ENCODE measurements at places on chromosomes 7 and 10.

DNA sequence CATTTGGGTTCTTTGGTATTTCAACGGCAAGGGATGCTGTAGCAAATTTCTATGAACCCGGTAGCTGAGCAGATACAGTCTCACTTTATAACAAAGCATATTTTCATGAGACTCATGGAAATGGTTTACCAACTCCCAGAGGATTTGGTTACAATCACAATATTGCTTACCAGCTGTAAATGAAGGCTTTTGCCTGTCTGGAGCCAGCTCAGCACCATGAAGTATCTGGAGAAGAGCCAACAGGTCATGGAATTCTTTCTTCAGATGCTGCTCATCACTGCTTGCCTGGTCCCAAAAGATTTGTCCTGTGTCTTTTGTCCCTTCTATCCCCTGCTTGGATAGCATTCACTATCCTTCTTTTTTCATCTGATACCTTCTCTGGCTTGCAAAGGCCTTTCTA lies 316.9 kb upstream of the PHYHIPL start:
- no peak for DNase-seq

DNA sequence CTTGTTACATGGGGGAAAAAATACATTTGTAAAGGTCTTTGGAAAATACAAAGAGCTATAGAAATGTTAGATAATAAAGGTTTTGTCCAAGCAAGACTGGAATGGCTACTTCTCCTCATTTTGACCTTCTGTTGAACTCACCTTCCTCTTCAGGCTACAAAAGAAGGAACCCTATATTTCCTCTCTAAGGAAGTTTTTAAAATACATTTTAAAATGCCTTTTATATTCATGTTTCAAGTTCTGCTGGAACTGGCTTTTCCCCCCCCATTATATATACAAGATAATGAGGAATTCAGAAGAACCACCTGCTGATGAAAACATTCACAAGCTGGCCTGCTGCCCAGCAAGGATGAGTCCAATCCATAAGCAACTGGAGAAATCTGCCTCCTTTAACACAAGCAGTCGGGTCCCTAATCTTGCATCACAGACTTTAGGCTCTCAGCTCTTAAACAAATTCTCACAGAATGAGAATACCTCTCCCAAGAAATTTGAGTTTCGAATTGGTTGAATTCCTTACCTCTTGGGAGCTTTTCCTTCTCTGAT lies 44.6 kb downstream of the MTERF1 start:
- no peak for DNase-seq

DNA sequence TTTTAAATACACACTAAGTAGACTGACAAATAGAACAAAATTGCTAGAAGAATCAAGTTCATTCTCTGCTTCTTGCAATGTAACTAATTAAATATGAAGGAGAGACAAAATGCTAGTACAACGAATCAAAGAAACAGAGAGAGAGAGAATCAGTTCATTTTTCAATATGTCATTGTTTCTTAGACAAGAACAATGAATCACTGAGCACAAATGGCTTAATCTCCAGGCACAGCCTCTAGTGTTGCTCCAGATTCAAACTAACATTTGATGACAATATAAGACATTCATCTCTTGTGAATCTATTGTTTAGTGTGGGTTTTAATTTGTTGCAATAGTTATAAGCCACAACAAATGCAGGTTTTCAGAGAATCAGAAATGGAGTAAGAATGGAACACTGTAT lies 357.4 kb upstream of the TMEM229A start:
- DNase-seq, result no peak

DNA sequence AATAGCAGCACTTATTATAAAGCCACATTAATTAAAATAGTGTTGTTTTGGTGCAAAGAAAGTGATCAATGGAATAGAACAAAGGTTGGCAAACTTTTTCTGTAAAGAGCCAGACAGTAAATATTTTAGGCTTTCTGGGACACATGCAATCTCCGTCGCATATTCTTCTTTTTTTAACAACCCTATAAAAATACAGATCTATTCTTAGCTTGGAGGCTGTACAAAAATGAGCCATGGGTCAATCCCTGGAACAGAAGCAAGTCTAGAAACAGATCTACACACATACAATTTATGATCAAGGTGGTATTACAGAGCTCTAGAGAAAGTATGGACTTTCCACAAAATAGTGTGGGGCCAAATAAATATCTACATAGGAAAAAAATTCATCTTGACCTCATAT lies 71.8 kb downstream of the ARHGAP21 start:
- DNase-seq, result no peak

DNA sequence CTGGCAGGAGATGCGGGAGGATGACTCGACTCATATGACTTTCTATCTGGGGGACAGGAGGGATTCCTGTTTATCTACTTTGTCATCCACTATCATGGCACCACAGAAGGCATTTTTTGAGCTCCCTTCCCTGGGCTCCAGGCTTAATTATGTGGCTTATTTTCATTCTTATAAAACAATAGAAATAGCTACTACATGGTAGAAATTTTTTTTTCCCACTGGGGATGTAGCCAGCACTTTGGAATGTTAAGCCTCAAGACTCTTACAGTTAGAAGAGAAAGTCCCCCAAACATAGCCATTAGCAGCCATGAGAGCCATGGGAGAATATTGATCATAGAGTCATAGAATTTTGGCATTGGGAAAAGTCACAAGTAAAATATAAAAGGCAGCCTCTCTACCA lies 14.6 kb upstream of the FAM180A start:
- DNase-seq, result no peak

GRCh38 chr10:23968301-23968700 lies 240.6 kb upstream of the KIAA1217 start:
- no peak for DNase-seq

- peak; percentile 5 for DNase-seq
Measured at GRCh38 chr10:95560278-95561176, 644 bp downstream of the SORBS1 start.

DNA sequence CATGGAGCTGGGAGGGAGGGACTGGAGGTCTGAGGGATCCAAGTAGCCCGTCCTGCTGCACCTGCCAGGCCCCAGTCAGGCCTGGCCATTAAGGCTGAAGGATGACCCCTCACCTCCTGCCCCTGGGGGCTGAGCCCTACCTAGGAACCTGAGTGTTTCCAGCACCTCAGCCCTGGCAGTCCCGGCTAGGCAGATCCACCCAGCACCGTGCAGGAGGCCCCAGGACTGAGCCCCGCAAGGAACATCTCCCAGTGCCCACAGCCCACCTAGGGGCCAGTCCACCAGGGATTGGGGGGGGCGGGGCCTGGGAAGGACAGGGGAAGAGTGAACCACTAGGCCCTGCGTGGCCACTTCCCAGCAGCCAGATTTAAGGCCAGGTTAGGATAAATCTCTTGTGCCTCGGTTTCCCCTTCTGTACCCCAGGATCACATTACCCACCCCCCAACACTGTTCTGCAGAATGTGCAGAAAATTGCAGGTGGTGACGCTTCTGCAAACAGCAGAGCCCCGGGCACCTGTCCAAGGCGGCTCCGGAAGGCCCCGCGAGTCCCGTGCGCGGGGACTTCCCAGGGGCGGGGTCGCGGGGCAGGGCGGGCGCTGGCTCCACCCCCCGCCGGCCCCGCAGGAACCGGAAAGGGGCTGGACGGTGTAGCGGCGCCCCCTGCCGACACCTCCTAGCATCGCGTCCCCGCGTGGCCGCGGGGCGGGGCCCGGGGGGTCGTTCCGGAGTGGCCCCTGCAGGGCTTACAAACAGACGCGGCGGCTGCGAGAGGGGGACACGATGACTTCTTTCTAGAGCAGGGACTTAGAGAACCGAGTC lies 55.9 kb downstream of the PWWP2B start:
- DNase-seq, result peak; percentile 90

GRCh38 chr7:28939367-28939766 lies 18.8 kb downstream of the TRIL start:
- DNase-seq, result no peak

- DNase-seq, result no peak
Measured at GRCh38 chr7:36262309-36263094, 109.4 kb downstream of the EEPD1 start.

- no peak for DNase-seq
Measured at GRCh38 chr10:69506834-69507713, 55.8 kb downstream of the TSPAN15 start.

DNA sequence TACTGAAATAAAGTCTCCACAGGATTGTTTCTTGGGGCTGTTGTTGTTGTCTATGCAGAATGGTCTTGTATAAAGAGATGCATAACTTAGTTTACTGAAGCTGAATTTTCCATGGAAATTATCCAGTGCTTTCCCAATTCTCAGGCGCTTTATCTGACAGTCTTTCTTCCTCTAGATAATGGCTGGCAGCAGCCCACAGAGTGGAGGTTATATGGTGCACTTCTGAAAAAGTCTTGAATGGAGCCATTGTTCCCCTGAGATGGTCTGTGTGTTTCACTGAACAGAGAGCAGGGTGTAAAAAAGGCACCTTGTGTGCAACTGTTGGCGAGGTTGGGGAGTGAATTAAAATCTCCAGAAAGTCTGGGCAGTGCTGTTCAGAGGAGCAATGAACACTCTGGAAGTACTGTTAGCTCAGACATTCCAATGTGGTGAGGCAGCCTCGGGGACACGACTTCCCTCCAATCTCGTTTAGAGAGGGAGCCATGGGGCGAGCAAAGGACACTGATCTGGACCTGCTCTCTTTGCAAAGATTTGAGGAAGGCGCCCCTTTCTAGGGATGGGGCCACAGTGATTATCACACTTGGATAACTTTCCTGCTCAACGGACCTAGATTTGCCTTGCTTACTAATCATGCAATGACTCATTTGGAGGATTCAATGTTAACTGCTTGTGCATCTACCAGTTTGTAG lies 2.0 kb upstream of the PLCE1 start:
- no peak for DNase-seq

- DNase-seq, result no peak
Measured at GRCh38 chr10:87591589-87591886, 68.1 kb upstream of the PAPSS2 start.

- DNase-seq, result no peak
Measured at GRCh38 chr10:75008952-75009351, 102.5 kb upstream of the SAMD8 start.

DNA sequence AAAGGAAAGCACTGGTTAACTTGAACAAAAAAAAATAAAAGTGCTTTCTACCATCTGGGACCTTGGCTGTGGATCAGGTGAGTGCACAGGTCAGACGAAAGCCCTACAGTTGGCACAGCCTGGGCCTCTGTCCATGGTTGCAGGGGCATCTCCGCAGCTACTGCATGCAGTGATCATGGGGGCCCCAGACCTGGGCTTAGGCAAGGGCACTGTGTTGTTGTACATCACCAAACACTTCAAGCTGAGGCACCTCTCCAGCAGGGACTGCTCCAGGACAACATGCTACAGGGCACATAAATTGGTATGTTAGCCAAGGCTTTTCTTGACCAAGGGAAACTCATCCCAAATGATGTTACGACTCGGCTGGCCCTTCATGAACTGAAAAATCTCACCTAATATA lies 23.5 kb downstream of the KLHL7 start:
- no peak for DNase-seq

DNA sequence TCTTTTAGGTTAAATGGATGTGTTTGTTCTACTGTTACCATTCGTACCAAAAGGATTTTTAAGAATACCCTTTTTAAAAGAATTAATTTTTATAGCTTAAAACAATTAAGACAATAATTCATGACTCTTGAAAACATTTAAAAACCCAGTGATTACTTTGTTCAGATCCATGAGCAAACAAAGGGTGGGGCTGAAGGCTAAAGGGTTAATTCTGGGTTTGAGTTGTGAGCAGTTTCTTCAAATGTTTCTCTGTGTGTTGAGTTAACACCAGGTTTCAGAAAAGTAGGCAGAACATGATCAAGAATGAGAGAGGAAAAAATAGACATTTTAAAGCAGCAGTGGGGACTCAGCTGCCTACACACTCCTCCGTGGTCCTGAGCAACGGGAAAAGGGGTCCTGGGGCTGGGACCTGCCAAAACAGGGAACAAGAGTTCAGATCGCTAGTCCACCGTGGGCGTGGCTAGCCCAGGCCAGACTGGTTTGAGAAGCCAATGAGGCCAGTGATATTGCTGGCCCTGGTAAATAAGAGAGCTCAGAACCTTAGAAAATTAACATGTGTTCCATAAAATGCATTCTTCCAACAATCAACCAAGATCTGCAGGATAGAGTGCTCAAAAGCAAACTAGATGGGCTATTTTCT lies 14.9 kb upstream of the EZH2 start:
- no peak for DNase-seq

- DNase-seq, result no peak
Measured at GRCh38 chr7:131443496-131443895, 112.9 kb downstream of the PODXL start.

DNA sequence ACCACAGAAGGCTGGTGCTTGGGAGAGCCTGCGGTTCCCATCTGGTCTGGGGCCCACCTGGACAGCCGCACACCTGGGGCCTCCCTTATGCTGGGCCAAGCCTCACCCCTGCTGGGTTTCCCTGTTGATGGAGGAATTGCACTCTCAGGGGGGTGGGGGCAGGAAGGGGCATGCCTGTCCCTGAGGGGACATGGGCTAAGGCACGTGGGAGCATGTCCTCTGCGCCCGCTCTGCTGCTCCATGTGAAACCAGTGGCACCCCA lies 43.4 kb downstream of the OAT start:
- DNase-seq, result no peak

- DNase-seq, result no peak
Measured at GRCh38 chr10:42623929-42624328, 14.4 kb downstream of the ZNF33B start.

- no peak for DNase-seq
Measured at GRCh38 chr10:44306147-44306710, 78.7 kb downstream of the CXCL12 start.

- no peak for DNase-seq
Measured at GRCh38 chr10:77602913-77603533, 34.6 kb downstream of the KCNMA1 start.

GRCh38 chr10:659688-660141 lies 29.8 kb downstream of the DIP2C start:
- DNase-seq, result no peak

DNA sequence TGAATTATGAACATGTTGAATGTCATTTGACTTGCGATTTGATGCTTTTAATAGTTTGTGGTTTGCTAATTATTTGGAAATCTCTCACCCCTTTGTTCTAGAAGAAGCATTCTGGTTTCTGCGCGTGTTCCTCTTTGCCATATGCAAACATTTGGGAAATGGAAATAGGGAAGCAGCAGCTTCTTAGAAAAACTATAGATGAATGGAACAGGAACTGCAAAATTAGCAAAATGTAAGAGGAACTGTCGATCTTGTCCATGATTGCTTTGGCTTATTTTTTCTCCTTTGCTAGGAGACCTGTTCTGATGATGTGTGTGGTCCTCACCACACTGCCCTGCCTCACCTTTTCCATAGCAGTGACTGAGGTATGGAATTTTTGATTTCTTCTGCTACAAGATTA lies 19.0 kb downstream of the TMEM236 start:
- DNase-seq, result peak; percentile 20

DNA sequence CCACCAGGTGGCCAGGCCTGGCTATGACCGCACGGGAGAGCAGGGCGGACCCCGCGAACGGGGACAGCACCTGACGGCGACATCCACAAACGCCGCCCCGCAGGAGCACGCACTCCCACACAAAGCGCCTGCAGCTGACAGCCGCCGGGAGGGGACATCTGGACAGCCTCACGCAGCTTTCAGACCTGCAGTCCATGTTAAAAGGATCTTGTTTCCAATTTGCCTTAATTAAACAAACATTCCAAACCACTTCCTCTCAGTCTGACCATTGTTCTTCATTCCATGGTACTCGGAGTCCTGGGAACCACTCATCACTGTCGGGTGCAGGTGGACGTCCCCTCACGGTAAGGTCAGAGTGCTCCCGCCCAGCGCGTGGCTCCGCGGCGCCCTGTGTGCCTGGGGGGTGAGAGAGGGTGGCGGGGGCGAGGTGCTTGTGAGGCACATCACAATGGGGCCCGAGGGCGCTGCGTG lies 5.9 kb upstream of the GPER1 start:
- no peak for DNase-seq

GRCh38 chr10:79179164-79179956 lies 110.6 kb downstream of the ZMIZ1 start:
- no peak for DNase-seq

- no peak for DNase-seq
Measured at GRCh38 chr10:95500649-95501048, 60.5 kb downstream of the SORBS1 start.
